ENCODE measurements at places on chromosomes 7 and 10.

DNA sequence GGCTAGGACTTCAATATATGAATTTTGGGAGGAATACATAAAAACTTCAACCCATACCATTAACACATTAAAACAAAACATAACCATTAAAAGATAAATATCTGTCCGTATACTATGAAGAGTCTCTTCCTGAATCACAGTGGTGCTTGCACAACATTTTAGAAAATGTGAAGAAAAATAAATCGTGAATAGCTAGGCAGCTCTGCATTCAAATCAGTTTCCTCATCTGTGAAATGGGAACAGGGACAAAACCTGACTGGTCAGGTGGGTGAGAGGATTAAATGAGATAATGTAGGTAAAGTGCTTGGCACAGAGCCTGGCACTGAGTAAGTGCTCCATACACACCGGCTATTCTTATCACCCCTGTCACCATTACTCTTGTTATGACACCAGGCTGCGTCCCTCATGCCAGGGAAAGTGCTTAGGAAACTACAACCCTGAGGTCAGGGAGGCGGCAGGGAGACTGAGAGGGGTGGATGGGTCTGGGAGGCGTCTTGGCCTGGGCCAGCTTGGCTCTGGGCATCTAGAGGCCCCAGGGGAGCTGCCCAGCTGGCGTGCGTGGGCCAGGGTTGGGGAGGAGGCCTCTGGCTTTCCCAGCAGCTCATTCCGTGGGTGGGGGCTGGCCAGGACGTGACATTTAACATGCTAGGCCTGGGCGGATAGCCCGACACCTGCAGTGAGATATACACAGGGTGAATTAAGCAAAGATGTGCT is 78.3 kb downstream of the SH3PXD2A start:
- DNase-seq = no peak

DNA sequence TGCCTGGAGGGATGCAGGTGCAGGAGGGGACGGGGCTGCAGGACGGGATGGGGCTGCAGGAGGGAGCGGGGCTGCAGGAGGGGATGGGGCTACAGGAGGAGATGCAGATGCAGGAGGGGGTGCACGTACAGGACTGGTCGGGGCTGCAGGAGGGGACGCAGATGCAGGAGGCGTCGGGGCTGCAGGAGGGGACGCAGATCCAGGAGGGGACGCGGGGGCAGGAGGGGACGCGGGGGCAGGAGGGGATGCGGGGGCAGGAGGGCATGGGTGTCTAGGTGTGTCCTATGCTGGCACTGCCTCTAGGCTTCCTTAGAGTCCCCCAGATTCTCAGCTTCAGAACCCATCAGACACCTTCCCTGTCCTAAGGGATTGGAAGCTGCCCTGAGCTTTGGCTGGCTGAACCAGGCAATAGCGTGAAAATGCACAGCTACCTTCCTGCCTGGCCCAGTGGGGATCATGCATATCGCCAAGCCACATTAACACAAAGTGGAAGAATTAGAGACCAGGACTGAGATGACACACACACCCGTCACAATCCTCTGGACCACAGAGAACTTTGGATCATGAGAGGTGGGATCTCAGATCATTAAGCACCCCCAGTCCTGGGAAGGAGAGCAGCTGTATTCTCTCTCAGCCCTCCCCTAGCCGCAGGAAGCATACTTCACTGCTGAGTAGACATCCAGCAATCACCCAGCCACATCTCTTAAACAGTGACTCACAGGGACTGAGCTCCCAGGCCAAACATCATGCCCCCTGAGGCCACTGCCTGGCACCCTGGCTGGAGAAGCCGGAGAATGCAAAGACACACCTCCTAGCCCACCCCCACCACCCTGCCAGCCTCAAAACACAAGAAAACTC is 67.3 kb downstream of the VWA2 start:
- no peak for DNase-seq

DNA sequence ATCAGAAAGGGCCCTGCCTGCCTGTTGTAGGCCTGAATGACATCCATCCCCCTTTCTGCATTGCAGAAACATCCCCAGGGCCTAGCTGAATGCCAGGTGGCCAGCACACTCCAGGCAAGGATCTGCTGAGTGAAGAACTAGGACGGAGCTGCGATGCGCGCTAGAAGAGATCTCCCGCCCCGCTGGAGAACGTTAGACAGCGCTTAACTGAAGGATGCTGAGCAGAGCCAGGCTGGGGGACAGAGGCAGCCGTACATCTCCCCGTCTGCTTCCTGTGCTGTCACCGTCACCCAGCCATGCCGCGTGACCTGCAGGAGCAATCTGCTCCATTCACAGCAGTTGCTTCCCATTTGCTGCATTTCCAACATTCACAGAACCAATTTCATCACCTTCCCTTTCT is 73.3 kb downstream of the FAM53B start:
- DNase-seq = no peak

DNA sequence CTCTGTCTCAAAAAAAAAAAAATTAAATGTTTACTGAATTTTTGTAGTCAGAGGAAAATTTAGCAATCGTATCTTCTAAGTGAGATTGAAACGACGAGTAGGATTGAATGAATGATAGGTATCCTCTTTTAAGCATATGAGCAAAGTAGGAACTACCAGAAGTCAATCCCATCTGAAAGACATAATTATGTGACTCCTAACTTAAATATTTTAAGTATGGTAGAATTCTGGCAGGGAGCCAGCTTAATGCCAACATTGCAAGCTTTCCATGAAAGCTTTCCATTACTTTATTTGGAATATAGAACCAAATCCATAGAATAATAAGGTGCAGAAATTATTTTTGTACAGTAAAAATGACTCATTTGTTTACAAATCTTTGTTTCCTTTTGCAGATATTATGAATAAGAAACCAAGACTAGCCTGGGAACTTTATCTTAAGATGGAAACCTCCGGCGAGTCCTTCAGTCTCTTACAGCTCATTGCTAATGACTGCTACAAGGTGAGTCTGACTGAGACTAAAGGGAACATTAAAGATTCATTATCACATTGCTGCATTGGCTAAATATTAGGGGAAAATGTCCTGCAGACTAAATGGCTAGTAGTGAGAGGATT is 50.2 kb upstream of the UBN2 start:
- no peak for DNase-seq

DNA sequence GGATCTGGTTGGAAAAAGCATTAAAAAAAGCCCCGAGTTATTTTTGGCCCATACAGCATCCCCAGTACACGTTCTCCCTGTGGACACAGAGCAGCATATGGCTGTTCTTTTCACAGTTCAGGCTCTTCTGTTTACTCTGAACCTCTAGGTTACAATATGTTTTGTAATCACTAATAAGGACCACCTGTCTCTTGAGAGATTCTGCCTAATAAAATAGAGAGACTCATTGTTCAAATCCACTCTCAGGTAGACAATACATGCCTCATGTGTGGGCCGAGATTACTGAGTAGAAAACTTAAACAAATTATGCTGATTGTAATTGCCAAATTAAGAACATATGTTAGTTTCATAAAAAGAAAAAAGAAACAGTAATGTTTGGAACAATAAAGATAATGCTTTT is 647.7 kb downstream of the GRM8 start:
- DNase-seq = no peak

GRCh38 chr7:155844019-155844453 is 31.8 kb upstream of the SHH start:
- no peak for DNase-seq

DNA sequence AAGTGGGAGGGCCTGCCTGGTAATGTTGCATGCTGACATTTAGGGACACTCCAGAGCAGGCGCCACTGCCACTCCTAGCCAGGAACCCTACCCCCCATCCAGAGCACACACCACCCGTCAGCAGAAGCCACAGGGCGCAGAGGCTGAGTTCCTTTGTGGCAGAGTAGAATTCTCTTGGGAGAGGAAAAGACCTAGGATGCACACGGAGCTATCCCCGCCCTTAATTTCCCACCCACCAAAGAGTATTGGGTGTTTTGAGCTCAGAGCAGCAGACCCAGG is 702 bp upstream of the INSYN2A start:
- DNase-seq = no peak

- no peak for DNase-seq
Measured at GRCh38 chr7:25727446-25727845, 424.6 kb upstream of the NFE2L3 start.

DNA sequence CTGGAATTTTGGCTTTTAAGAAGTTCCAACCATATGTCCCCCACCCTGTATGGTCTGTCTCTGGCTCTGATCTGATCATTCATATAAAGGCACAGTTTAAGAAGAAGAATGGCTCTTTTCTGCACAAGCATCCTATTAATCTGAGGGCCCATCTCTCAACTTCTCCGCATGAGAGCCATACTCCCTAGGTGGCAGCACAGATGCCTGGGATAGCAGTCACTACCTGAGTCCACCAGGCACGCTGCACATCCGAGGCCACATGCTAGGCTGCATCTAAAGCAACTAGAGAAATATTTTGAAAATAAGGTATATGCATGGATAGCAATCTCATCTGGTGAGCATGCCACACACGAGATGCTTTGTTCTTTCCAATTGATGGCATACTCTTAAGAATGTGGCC is 565.5 kb downstream of the PARD3 start:
- DNase-seq = no peak

DNA sequence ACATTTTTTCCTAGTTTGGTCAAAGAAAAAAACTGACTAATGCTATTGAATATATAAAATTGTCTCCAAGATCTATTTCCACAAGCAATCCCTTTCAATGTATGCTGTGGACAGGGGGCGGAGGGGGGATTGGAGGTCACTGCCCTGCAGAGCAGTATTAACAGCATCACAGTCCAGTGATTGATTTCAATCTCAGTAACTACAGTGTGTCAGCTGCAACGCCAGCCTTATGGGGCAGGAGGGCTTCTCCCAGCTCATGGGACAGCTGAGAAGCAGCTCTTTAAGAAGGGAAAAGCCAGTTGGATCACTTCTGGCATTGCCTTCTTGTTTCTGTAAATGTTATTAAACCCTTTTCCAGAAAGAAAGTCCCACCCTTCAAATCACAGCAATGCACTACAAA is 65.0 kb downstream of the RAPGEF5 start:
- no peak for DNase-seq

DNA sequence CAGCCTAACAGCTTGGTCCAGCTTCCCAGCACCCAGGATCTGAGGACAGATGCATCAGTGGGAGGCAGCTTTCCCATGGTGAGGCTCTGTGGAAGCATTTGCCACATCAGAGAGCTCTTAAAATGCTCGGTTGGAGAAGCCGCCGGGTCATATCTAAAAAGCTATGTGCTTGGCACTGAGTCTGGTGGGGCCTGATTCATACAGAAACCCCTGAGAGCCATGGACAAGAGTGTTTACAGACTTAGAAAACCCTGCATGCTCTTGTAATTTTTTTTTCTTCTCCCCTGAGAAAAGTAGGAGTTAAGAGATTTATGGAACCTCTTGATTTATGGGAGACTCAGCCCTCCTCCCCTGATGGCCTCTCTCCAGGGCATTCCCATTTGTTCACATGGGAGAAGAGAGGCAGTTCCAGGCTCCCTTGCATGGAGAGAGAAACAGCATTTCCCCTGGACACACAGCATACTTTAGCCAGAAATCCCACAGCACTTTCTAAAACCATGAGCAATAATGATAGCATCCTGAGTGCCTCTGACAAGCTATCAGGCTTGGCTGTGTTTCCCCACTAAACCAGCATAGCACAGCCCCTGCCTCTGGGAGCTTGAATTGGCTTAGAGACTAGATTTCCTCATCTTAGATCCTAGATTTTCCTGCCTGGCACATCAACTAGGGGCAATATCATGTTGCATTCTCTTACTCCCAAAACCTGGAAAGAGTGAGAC is 322.1 kb upstream of the AUTS2 start:
- no peak for DNase-seq

GRCh38 chr7:127918130-127918529 is 113.1 kb downstream of the LRRC4 start:
- no peak for DNase-seq

DNA sequence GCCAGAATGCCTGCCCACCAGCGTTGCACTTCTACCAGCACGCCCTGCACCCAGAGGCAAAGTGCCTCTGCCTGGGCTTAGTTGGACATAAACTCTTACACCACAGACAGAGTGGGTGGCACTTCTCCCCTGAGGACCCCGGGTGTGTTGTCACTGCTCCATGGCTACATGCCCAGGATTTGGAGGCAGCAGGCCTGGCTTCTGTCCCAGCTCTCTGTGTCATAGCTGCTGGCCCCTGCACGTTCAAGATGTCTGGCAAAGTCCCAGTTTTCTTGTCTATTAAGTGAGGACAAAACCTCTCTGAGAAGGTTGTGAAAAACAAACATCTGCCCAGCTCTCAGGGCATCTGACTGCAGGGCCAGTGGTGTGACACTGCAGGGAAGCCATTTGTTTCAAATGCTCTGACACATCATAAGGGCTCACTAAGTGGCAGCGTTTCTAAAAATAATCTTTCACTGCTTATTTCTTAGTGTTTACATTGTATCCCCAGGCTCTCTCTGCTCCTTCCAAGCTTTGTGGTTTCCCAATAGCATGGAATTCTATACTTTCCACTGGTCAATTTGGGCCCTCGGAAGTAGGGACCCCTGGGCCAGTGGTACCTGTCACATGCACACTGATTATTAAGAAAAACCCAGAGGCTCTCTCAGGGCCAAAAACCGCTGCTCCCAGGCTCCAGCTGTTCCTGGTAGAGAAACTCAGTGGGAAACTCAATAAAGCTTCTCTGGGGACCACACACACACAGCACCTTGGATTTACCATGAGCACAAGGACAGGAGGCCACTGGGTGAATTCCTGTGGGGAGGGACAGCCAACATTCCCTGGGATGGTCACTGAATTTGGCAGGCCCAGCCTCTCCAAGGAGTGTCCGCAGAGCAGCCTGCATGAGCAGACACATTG is 86.2 kb upstream of the ANLN start:
- no peak for DNase-seq

DNA sequence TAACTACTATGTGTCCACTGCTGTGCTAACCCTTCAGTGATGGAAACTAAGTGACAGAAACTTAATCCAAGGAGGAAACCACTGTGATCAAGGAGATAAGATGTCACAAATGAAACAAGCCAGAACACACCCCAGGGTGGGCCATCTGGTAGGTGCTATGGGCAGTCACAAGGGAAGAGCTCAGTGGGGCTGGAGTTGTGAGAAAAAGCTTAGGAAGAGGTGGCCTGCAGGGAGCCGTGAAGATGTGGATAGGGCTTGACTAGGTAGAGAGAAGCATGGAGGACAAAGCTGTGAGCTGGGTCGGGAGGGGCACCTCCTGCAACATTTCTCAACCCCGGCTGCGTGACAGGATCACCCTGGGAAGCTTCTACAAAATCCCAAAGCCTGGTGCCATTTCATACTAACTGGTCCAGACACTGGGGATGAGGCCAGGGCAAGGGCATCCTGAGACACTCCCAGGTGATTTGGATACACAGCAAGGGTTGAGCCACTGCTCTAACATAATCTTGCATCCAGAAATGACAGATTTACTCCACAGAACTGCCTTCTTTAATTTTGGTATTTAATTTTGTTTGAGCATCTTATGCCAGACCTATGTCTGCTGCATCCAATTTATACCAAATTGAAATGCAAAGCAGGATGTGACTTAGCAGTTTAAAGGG is 69.3 kb downstream of the OSBPL3 start:
- DNase-seq = no peak

DNA sequence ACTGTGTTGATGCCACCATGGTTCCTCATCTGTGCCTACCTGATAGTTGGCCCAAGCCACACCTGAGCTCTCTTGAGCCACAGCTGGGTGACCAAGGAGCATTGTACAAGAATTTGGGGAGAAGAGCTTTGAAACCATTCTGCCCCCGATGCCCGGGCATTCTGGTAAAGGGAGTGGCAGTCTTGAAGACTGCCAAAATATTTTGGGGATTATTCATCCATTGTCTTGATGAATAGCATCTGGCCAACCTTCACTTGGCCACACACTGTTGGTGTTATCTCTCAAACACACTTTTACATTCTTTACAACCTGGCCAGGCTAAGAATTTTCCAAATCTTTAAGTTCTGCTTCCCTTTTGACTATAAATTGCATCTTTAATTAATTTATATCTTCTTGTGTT is 113.1 kb upstream of the PCBD1 start:
- no peak for DNase-seq
